GM06990 (cell line): ENCODE measurements at places on chromosomes 11 and 22.

- DNase-seq: no peak
These were observed 438.1 kb downstream of the NTM start for GRCh38 chr11:131808470-131808869.

GRCh38 chr11:125579811-125580210 lies 10.5 kb downstream of the EI24 start:
- no peak for DNase-seq

DNA sequence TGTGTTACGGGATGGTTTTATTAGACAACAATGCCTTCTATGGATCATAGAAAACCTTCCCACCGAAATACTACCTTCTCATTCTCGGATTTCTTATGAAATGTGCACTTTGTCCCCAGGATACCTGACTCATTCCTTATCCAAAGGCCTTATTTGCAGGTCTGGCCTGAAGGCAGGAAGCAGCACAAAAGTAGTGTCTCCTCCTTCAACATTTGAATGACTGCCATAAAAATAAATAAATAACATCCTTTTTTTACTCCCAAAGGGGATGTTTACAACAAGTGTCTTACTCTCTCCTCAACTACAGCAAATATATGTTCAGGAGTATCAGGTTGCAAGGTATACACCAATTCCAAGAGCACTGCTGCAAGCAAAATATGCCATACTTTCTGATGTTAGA lies 41.6 kb upstream of the PAK1 start:
- no peak for DNase-seq

DNA sequence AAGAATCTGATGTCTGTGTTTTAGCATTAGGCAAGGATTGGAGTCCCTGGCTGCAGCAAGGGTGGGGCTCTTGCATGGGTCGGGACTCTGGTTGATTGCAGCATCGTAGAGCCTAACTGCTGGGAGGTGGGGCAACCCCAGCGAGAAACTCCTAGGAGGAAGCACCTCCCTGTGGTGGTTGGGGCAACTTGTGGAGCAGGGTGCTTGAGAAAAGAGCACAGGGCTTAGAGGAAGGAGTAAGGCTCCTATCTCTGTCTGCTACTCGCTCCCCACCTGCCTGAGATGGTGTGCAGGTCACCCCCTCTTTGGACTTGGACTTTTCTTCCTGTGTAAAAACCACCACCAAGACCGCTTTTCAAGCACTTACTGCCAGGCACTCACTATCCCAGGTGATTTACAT lies 15.6 kb downstream of the SREBF2 start:
- DNase-seq: no peak

DNA sequence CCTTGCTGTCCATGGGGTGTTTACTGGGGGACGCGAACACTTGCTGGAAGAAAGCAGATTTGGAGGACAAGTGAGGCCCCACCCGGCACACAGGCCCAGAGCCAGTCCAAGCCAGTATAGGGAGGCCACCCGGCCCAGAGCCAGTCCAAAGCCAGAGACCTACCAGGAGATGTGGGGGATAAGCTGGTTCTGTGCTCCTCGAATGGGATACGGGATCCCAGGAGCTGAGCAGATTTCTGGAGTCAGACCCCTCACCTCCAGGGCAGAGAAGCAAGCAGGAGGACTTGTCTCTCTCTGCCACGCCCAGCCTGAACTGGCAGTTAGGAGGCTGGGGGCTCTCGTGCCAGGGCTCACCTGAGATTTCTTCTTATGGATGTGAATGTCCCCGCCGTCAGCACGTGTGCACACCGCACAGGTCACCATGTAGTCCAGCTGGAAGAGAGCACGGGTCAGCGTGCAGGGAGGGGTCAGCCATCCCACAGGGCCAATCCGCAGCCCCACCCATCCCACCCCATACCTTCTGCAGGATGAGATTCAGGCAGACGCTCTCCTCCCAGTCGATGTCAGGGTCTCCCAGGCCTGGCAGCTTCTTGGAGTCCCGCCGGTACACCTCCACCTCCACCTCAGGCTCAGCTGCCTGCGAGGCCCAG lies 35.3 kb downstream of the KIAA0930 start:
- no peak for DNase-seq

DNA sequence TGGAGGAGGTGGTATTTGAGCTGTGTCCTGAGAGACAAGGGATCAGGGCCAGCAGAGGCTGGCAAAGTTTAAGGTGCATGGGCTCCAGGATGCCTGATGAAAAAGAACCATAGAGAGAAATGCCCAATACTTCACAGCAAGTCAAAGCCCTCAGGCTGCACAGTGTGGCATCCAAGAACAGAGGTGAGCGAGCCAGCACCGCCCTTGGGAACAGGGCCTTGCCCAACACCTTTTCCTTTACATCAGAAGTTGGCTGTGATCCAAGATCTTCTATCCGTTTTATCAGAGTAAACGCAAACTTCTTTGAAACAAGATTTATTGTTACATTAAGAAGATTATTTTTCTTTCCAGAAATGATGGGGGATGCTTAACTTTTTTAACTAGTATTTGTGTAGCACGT lies 1.4 kb downstream of the B3GNT6 start:
- DNase-seq: no peak

GRCh38 chr11:9030601-9031000 lies 26.8 kb upstream of the NRIP3 start:
- DNase-seq: no peak

- no peak for DNase-seq
These were observed 63.3 kb downstream of the GRIK4 start for GRCh38 chr11:120574876-120575275.

DNA sequence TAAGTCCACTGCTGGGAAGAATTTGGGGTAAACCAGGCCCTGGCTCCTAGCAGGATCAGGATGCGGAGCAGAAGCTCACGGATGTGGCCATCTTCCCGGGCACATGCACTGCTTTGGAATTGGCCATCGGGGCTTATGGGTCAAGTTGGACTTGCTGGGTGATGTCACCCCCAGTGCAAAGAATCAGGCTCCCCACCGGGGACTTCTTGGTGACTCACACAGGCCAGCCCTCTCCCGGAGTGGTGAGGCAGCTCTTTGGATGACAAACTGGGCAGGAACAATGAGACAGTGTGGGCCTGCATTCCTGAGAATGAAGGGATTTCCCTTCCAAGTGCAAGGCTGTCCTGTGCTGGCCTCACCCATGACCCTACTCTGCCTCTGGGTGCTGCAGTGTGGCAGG lies 128.8 kb upstream of the ANO1 start:
- DNase-seq: no peak

- no peak for DNase-seq
These were observed 609.9 kb downstream of the BUD13 start for GRCh38 chr11:116162886-116163230.

- no peak for DNase-seq
These were observed 684.5 kb downstream of the FAM181B start for GRCh38 chr11:82049199-82049598.

DNA sequence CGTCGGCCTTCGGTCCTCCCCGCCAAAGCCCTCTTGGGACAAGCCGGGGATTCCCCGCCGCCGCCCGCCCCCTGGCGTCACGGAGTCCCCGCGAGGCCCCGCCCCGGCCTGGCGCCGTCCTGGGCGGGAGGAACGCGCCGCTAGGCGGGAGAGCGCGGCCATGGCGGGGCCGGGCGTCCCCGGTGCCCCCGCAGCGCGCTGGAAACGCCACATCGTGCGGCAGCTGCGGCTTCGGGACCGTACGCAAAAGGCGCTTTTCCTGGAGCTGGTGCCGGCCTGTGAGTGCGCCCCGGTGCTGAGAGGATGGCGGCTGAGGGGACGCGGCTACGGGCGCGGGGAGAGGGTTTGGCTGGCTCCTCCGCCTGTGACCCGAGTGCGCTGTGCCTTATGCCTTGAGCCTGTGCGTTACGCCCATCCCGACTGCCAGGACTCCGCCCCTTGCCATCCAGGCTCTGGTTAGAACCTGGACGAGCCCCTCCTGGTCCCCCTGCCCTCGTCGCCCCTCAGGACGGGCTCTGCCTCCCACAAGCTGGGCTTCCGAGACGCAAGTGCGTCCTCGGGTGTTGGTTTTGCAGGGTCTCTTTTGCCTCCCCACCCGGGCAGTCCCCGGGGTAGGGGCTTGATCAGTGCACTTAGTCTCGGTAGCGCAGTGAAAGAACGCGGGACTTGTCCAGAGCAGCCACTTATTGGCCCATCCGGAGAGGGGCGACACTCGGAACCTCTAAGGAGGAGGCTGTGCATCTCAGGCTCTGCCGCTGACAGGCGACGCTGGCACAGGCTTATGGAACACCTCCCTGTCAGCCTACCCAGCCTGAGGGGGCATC lies at the start of gene ATG16L2:
Gene ATG16L2 (plus strand): TSS at position 126 of the 824 bp plus-strand sequence. CDS start 35 bp downstream, at position 161.
- peak; percentile 93 for DNase-seq

DNA sequence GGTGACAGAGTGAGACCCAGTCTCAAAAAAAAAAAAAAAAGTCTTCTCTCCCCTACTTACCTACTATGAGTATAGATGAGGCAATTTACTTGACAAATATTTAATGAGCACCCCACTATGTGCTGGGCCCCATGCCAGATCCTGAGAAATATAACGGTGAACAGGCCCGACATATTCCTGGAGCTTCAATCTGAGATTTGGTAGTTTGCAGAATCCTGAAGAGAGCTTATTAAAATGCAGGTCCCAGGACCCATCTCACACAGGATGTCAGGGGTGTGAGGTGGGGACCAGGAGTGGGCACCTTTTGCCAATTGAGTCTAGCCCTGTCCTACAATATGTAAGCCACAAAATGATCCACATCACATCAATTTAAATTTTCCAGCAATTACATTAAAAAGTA lies 44.0 kb downstream of the KCNJ4 start:
- no peak for DNase-seq

GRCh38 chr11:36403661-36404060 lies 106.4 kb downstream of the TRAF6 start:
- DNase-seq: no peak

DNA sequence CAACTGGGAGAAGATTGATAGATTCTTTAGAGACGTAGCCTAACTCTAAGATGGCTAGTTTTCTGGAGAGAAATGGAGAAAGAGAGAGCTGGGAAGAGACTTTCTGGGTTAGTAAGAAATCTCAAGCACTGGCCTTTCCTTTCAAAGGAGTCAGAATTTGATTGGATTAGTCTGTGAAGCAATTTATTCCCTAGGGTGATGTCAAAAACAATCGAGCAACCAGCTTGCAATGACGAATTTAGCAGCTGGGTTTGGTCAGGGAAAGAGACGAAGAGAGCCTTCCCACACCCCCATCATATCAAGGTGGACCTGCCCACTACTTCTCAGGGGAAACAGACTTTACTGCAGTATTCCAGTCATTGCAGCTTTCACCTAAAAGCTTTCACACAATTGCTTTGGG lies 10.8 kb downstream of the KRTAP5-6 start:
- DNase-seq: no peak

DNA sequence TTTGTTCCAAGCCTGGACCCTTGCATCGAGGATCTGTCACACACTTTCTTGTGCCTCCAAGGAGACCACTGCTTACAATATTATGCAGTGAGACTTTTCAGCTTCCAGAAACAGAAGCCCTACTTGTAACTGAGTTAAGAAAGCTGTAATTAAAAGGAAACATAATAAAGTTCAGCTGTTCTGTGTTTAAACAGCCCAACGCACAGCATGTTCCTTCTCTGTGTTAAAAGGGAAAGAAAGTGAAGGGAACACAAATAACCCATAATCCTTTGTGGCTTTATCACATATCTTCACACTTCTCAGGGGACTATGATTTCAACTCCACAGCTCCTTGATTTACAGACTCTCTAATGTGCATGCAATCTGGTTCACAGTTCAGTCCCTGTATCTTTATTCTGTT lies 200.3 kb upstream of the MTNR1B start:
- no peak for DNase-seq

DNA sequence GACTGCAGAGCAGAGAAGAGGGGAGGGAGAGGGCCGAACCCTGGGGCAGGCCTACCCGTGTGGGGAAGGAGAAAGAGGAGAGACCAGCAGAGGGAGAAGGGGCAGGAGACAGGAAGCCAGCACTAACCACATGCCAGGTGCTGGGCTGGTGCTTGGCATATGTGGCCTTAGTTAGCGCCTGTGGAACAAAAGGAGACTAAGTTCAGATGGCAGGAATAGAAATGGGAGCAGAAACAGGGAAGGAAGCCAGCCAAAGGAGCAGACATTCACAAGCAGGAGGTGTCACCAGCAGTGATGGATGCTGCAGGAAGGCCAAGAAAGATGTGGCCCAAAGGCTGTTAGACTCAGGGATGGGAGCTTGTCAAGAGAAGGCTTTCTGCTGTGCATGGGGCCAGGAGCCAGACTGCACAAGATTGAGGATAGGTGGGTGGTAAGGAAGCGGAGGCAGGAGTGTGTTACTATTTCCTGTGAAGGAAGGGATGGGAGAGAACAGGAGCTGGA lies 26.7 kb downstream of the TREH start:
- DNase-seq: no peak

- DNase-seq: no peak
These were observed 200.6 kb upstream of the CTSC start for GRCh38 chr11:88538098-88538497.

DNA sequence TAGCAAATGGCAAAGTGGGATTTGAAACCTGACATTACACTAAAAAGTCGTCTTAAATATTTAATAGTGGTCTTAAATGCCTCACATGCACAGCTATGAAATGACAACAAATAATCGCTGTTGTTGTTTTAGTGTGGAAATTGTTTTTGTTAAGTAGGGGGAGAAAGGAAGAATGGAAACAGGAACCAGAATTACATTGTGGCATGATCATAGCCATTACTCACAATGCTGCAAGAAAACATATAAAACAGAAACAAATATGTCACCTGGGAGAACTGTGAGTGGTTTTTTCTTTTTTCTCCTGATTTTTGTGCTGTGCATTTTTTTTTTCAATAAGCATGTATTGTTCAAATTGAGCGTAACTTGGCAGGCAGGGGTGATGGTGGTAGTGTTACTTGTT lies 22.9 kb downstream of the FAM76B start:
- no peak for DNase-seq

DNA sequence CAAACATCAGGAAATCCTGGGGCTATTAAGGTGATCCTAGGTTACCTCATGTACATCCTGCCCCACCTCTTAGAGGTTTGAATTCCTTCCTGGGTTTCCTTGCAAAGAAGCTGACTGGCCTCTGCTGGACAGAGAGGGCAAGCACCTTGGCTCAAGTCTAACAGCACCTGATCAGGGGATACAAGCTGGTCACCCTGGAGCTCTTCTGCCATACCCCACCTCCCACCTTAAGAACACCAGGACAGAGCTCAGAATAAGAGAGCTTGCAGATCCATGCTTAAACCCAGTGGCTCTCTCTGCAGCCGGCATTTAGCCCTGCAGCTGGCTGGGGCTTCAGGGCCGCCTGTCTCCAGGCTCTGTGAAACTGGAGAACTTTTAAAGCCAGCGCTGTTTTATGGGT lies 386.6 kb upstream of the NARS2 start:
- no peak for DNase-seq

GRCh38 chr11:35365961-35366360 lies 53.4 kb downstream of the SLC1A2 start:
- no peak for DNase-seq

- DNase-seq: peak; percentile 56
These were observed 7.4 kb downstream of the KMT2A start for GRCh38 chr11:118443590-118444218.
